ENCODE measurements at places on chromosomes 4 and X.

DNA sequence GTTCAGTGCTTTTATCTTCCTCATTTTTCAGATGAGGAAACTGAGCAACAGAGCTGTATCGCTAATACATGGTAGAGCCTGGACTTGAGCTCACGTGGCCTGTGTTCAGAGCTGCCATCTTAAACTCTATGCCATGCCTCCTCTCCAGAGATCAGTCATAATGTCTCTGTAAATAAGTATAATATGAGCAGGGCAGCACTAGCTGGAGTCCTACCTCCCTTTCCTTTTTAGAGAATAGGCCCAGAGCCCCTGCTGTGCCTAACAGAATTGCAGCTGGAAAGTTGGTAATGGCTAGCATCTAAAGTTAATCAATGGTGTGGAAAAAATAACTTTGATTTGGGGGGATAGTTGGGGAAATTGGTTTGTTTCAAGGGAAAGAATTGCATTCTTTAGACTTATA, 20.4 kb downstream of the CASP6 start:
- no peak for DNase-seq

DNA sequence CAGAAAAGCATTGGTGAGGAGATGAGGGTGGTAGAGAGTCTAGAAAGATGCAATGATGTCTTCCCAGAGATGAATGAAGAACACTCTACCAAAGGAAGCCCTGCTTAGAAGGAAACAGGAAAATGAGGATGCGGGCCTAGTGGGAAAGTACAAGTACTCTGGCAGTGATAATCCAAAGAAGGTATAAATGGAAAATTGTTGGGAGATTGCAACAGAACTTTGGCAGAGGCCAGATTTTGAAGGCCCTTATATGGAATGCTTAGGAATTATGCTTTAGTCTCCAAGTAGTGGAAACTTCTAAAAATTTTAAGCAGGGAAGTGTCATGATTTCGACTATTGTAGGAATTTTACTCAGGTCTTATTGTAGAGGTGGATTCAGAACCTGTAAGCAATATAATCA, 11.0 kb downstream of the ARSJ start:
- no peak for DNase-seq

- DNase-seq = no peak
These were observed 40.8 kb downstream of the MGARP start for GRCh38 chr4:139239127-139239772.

GRCh38 chrX:81259714-81260395, 58.0 kb downstream of the SH3BGRL start:
- DNase-seq = no peak

GRCh38 chrX:9227276-9227675, 193.3 kb upstream of the FAM9B start:
- no peak for DNase-seq

GRCh38 chrX:27336466-27337091, 126.6 kb downstream of the PPP4R3C start:
- peak; percentile 17 for DNase-seq

Data from right hindlimb (tissue), 1 donor.